ENCODE measurements at places on chromosomes 5 and 9. TPM values are rescaled to one million over a fixed set of nuclear protein-coding genes. Genes with fewer than 3 reads are reported as not detected.

Gene ARL14EPL
- total RNA-seq = not detected

Gene RASGRF2
- total RNA-seq = 1.6 TPM

DNA sequence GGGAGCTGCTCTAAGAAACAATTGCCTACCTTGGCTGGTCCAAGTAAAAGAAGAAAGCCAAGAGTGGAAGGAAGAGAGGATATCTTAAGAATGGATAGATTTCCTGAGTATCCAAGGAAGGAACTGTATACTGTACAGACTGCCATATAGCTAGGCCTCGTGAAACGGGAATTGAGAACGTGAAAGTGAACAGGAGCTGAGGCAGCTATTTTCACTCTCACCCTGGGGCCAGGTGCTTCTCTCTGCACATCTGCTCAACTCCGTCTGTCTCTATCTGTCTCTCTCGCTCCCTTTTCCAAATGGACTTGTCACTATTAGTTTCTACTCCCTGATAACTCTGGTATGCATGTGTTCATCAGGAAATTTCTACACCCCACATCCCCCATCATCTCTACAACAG lies 35.9 kb upstream of the TESK1 start:
- no peak overlapping the region for H3K4me3 ChIP-seq
- no peak for DNase-seq
- no peaks in the 10 kb centered on the region for H3K4me1 ChIP-seq
- no peaks in the 10 kb centered on the region for H3K27me3 ChIP-seq
- H3K36me3 ChIP-seq = no peaks in the 10 kb centered on the region

DNA sequence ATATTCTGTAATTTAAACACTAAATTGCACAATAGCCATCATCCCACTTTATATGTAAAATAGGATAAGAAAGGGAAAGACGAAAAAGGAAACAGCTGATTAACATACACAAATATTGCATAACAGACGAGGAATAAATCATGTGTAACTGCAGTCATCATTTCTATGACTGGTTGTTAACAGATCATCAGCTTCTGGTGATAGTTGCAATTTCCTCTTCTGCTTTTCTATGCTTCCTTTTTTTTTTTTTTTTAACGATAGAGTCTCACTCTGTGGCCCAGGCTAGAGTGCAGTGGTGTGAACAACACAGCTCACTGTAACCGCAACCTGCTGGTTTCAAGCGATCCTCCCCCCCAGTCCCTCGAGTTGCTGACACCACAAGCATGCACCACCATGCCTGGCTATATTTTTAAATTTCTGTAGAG lies 22.5 kb upstream of the JAKMIP2 start:
- no peaks in the 10 kb centered on the region for H3K27me3 ChIP-seq
- H3K4me1 ChIP-seq = no peaks in the 10 kb centered on the region
- no peak overlapping the region for H3K27ac ChIP-seq
- H3K36me3 ChIP-seq = no peaks in the 10 kb centered on the region
- H3K4me3 ChIP-seq = no peak overlapping the region

DNA sequence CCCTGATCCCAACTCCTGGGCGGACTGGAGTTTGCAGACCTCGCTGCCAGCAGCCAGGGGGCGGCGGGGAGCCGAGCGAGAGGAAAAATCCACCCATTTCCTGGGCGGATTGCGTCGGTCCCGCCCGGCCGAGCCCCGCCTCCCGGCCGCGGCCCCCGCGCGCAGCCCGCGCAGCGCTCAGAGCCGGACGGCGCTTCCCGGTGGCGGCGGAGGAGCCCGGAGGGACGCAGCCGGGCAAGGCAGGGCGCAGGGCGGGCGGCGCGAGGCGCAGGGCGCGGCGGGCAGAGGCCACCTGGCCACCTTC lies at the start of gene OLFM1:
TSS of gene OLFM1 (plus strand) at position 180 of the 304 bp plus-strand sequence. CDS start 322 bp downstream, outside the sequence.
- no peak within 1 kb of the TSS for H3K27ac ChIP-seq
- H3K36me3 ChIP-seq = no peaks in the 10 kb centered on the region
- peak; percentile 86 for DNase-seq
- no peaks in the 10 kb centered on the region for H3K27me3 ChIP-seq

Gene CDKN2B
- 1.9 TPM for total RNA-seq

Gene PCDHA7
- total RNA-seq = 0.32 TPM

Gene ZNF169
- total RNA-seq = 2.2 TPM

GRCh38 chr9:14485366-14485765 lies 171.4 kb upstream of the NFIB start:
- H3K27ac ChIP-seq = no peak overlapping the region
- DNase-seq = no peak
- H3K4me1 ChIP-seq = no peaks in the 10 kb centered on the region

All from pancreas (tissue), 10 donors.